ENCODE measurements at places on chromosomes 5 and 9. TPM values are rescaled to one million over a fixed set of nuclear protein-coding genes. Genes with fewer than 3 reads are reported as not detected.

Gene GFRA3
- not detected for total RNA-seq

Gene SPATA31A3
- not detected for total RNA-seq

Gene GABBR2
- total RNA-seq: 4.5 TPM

Gene GARIN3
- total RNA-seq: not detected

Gene RBM22
- total RNA-seq: 32.9 TPM

Gene REEP5
- total RNA-seq: 190 TPM

Gene PCDHA9
- 0.14 TPM for total RNA-seq

- peak; percentile 28 for DNase-seq
- no peaks in the 10 kb centered on the region for H3K36me3 ChIP-seq
- no peaks in the 10 kb centered on the region for H3K27me3 ChIP-seq
- H3K27ac ChIP-seq: no peak overlapping the region
These were observed 36.6 kb downstream of the CTNNA1 start for GRCh38 chr5:138789771-138790242.

- H3K36me3 ChIP-seq: no peaks in the 10 kb centered on the region
- H3K27ac ChIP-seq: no peak overlapping the region
- H3K27me3 ChIP-seq: no peaks in the 10 kb centered on the region
- peak; percentile 80 for DNase-seq
- H3K4me1 ChIP-seq: peaks cover 14% of the 10 kb centered on the region
- no peak overlapping the region for H3K4me3 ChIP-seq
These were observed 11.2 kb downstream of the IER5L start for GRCh38 chr9:129166623-129167557.

GRCh38 chr5:73179730-73180129 lies 6.7 kb downstream of the TMEM174 start:
- H3K4me3 ChIP-seq: no peak overlapping the region
- no peaks in the 10 kb centered on the region for H3K36me3 ChIP-seq
- peaks cover 3% of the 10 kb centered on the region for H3K27me3 ChIP-seq

- no peaks in the 10 kb centered on the region for H3K27me3 ChIP-seq
- no peaks in the 10 kb centered on the region for H3K4me1 ChIP-seq
- no peak overlapping the region for H3K4me3 ChIP-seq
- no peak overlapping the region for H3K27ac ChIP-seq
- no peaks in the 10 kb centered on the region for H3K36me3 ChIP-seq
These were observed 825 bp downstream of the LRRC14B start for GRCh38 chr5:191949-192690.

- H3K36me3 ChIP-seq: no peaks in the 10 kb centered on the region
- H3K27ac ChIP-seq: no peak overlapping the region
- DNase-seq: no peak
These were observed 58.7 kb upstream of the PRR16 start for GRCh38 chr5:120405286-120405864.

DNA sequence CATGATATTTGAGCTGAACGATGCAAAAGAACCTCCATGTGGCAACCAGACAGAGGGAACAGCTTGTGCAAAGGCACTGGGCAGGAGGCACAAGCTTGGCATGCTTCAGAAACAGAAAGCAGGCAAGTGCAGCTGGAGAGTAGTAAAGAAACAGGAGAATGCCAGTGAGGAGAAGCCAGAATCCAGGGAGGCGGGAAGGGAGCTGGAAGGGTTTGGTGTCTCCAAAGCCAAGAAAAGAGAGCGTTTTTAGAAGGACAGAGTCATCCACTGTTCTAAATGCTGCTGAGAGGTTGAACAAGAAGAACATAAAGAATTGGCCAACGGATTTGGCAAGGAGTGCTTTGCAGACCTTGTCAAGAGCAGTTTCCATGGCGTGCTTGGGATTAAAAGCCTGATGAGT lies 124.7 kb downstream of the TLE1 start:
- peaks cover 8% of the 10 kb centered on the region for H3K4me1 ChIP-seq
- no peaks in the 10 kb centered on the region for H3K36me3 ChIP-seq
- H3K4me3 ChIP-seq: no peak overlapping the region
- no peak overlapping the region for H3K27ac ChIP-seq
- no peak for DNase-seq

Data from adrenal gland (tissue), 19 donors.